ENCODE measurements at places on chromosomes 11 and 22. TPM values are rescaled to one million over a fixed set of nuclear protein-coding genes. Genes with fewer than 3 reads are reported as not detected.
A peak's percentile ranks its signal among the peaks of the same experiment; 100 is the strongest.

DNA sequence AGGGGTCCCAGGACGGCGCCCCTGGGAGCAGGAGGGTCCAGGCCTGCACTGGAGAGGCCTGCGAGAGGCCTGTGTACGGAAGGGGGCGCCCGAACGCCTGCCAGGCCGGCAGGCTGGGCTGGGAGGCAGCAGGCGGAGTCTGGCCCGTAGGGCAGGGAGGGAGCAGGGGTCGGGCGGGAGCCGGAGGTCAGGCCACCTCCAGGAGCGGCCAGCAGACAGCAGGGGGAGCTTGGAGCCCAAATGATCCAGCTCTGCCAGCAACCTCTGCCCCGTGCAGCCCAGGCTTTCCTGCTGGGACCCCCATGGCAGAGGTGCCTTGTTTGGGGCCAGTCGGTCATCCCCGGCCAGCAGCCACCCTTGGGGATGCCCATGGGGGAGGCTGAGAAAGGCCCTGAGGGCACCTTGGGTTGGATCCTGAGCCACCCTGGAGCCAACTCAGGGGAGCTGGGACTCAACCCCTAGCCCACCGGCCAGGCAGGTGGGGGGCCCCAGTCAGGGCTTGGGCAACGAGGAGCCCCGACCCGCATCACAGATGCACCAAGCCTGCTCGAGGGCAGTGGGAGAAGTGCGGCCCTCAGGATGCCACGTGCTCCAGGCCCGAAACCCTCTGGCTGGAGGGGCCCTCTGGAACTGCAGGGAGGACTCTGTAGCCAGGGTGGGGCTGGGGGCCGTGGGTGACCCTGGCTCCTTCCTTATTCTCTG lies 9.6 kb upstream of the SYT8 start:
- no peak for DNase-seq

GRCh38 chr22:45977003-45977411 lies at the start of gene WNT7B:
Gene WNT7B (minus strand): TSS chr22:45977162. CDS start chr22:45976754, 408 bp downstream.
- no peak for DNase-seq

Gene C11orf16
- total RNA-seq = not detected

DNA sequence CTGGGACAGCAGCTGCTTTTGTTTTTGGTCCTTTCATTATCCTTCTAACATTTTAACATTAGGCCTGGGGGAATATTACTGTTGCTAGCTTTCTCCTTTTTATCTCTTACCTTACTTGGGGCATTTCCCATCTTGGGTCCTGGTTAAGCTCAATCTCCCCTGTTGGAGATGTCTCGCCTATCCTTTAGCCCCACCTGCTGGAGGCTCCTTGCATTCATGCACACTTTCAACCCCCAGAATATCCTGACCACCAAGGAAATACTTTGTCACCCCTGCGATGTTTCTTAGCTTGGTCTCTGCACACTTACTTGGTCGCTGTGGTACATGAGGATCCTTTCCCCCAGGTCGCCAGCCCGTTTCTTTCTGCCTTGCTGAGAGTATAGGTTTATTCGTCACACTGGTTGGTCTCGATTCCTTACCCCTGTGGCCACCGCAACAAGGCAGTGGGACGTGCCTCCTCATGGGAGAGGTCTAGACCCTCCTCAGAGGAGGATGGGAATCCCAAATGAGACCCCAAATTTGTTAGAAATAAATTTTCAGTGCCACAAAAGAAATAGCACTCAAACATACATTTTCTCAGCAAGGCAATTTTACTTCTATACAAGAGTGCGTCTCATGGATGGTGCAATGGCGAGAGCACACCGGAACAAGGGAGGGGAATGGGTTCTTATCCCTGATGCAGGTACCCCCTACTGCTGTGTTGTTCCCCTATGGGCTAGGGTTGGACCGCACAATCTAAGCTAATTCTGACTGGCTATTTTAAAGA lies 5.4 kb upstream of the TXN2 start:
- peak; percentile 56 for DNase-seq

DNA sequence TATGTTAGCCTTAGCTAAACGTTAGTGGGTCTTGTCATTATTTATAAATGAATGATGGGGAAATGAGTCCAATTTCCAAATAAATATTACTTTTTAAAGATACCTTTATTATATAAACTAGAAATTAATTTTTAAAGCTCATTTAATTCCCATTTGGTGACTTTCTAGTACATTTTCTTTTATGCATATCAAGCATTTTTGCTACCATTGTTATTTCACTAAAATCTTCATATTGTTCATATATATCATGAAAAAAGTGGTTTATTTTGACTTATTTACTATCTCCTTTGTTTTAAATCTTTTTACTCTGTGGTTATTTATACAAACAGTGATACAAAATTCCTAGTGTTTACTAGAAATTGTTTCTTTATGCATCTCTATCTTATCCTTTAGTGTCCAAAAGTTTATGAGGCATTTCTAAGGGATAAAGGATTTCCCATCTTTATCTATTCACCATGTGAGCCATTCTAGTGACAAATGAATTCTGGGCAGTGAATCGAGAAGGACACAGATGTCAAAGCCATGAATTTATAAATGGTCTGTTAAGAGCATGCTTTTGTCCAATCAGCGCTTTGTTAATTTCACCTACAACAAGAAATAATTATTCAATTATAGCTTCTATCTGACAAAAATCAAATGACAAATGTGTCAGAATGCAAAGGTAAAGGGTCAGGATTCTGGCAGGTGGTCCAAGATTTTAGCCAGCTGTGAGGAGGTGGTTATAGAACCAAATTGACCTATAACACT lies 70.6 kb downstream of the PRMT3 start:
- no peak for DNase-seq

DNA sequence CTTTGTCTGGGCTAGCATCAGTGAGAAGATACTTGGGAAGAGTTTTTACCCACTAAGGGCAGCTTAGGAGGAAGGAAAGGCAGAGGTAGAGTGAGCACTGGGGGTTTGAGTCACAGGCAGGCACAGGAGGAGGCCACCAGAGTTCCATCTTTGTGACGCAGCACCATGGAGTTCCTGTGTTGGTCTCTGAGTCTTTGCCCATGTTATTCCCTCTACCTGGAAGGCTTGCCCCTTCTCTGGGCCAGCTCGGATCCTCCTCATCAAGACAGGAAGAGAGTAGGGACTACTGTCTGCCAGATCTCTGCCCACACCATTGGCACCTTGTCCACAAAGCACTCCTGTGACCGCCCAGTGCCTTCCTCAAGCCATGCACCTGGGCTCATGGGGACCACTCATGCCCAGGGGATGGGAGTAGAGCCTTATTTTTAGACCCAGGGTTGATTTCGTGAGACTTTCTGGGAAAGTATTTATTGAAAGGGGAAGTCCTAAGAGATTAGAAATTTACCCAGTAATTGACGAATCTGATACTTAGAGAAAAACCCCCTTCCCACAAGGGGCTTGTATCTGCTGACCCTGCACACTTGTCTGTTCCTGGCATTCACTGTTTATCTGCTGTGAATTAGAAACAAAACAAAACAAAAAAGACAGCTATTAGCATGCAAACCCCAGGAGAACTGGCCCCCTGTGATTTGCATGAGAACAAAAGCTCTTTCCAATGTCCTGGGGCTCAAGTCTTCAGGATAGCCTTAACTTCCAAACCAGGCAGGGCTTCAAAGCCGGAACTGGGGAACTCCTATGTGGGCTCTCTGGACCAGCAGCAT lies 35.9 kb upstream of the MYEOV start:
- DNase-seq = no peak

Gene GLYATL2
- total RNA-seq = 3.3 TPM

Gene ACR
- not detected for total RNA-seq

DNA sequence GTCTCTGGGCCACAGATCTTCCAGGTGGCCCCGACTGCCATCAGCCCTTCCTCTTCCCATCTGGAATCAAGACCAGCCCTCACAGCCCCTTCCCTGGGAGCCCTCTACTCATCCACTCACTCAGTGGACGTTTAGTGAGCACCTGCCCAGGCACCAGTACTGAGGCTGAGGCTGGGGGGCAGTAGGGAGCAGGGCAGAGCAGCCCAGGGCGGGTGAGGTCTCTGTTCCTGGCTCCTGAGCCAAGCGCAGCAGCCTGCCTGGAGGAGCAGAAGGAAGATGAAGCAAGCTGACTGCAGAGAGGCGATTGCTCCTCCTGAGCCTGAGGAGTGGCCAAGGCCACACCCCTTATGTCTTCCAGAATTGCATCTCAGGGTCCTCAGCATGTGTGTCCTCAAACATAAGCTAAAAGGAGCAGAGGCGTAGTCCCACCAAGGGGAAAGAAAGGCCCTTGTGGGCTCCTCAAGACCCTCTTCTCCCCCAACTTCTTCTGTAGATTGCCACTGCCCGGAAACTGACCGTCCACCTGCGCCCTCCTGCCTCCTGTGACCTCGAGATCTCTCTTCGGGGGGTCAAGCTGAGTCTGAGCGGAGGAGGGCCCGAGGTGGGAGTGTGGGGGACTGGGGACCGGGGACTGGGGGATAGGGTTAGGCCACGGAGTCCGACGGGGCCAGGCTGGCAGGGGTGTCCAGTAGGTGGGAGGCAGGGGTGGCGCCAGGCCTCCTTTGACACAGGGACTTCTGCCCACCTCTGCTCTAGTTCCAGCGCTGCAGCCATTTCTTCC lies 5.8 kb downstream of the MAPK8IP2 start:
- DNase-seq = no peak

Gene OR56A1
- total RNA-seq = not detected

DNA sequence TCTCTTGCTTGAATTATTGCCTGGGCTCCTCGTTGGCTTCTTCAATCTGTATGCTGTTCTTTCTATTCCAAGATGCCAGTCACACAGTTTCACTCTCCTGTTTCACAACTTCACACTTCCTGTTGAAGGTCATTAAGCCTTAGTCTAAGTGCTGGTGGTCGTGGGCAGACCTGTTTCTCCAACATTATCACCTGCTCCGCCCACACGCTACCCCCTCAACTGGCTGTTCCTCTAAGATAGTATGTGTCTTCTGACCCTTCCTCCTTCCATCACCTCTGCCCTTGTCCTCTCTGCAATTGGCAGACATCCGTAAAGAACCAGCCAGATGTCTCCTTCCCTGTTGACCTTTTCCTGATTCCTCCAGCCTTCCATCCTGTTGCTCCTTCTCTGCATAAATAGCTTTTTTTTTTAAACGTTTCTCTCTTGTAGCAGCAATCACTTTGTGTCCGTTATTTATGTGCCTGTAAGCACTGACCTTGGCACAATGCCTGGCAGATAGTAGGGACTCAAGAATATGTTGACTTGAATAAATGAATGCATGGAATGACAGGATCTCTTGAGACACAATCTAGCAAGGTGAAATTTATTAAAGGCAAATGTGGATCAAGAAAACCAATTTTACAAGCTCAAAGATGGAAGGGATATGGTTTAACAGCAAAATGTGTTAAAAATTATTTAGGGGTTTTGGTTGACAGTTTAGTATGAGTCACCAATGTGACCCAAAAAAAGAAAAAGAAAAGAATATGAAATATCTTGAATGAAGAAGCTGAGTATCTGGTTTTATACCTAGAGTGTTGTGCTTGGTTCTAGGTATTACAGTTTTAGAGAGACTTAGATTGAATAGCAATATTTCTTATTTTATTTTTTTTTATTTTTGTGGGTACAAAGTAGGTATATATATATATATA lies 12.6 kb downstream of the DIXDC1 start:
- no peak for DNase-seq

GRCh38 chr11:129242855-129243254 lies 50.7 kb upstream of the ARHGAP32 start:
- DNase-seq = no peak

GRCh38 chr22:37187891-37188761 lies at the start of gene C1QTNF6:
Gene C1QTNF6 (minus strand): TSS chr22:37188247. CDS start chr22:37188213, 34 bp downstream.
- peak; percentile 60 for DNase-seq

DNA sequence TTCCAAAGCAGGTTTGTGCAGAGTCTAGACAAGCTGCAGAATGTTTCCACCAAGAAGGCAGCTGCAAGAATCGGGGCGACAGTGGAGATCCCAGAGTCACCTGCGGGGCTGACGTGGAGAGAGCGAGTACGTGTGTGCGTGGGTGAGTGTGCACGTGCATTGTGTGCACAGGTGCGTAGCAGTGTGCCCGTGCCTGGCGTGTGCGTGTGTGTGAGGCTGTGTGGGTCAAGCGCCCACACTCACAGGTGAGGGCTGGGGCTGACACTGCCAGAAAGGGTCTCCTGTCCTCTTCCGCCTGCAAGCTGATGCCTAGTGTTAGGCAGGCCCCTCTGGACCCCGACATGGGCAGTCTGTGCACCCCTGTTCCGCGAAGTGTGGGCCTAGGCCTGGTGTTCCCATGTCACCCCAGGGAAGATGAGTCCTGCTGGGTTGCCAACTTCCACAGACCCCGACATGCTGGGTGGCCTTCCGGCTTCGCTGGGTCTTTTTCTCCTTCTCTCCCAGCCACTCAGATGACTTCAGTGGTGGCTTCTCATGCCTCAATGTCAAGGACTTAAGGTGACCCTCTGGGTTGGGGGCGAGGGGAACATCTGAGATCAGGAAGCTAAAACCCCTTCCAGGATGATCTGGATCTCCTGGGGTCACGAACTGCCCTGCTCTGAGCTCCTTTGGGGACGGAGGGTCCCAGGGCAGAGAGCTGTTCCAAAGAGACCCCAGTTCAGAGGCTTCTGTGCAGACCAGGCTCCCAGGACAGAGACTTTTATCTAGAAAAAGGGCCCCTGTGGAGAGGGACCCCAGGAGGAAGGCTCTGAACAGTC lies 10.4 kb upstream of the SYT8 start:
- no peak for DNase-seq

Gene GPHA2
- total RNA-seq = not detected

- DNase-seq = no peak
Observed at GRCh38 chr11:126063507-126063852, 814 bp upstream of the CDON start.

GRCh38 chr11:131353766-131354165 lies 16.6 kb upstream of the NTM start:
- DNase-seq = no peak

Gene PKP3
- total RNA-seq = 1.3 TPM

Gene OOSP4B
- total RNA-seq = not detected

- no peak for DNase-seq
Observed at GRCh38 chr11:117993988-117994745, 8.0 kb downstream of the IL10RA start.

DNA sequence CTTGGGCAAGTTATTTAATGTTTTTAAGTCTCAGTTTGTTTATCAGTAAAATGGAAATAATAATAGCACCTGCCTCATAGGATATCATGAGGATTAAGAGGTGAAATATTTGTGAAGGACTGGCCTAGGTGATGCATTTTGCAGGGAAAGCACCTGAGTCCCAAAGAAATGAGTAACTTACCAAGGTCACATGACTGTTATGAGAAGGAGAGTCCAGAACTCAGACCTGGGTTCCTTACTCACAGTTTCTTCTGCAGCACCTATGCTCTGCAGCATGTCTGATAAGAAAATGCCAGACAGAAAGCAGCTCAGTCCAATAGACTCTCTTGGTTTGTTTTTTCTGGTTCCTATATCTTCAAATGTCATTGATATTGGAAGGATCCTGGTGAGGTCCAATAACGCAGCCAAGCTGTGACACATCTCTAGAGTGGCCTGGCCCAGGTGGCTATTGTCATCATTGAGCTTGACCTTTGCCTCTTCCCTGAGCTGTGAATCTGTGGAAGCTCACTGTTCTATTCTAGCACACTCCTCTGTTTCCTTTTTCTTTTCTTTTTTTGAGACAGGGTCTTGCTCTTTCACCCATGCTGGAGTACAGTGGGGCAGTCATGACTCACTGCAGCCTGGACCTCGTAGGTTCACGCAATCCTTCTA lies 174.7 kb upstream of the NAV2 start:
- no peak for DNase-seq

Data from fibroblast of the aortic adventitia (primary cell).